ENCODE measurements at places on chromosomes 1 and 21.

DNA sequence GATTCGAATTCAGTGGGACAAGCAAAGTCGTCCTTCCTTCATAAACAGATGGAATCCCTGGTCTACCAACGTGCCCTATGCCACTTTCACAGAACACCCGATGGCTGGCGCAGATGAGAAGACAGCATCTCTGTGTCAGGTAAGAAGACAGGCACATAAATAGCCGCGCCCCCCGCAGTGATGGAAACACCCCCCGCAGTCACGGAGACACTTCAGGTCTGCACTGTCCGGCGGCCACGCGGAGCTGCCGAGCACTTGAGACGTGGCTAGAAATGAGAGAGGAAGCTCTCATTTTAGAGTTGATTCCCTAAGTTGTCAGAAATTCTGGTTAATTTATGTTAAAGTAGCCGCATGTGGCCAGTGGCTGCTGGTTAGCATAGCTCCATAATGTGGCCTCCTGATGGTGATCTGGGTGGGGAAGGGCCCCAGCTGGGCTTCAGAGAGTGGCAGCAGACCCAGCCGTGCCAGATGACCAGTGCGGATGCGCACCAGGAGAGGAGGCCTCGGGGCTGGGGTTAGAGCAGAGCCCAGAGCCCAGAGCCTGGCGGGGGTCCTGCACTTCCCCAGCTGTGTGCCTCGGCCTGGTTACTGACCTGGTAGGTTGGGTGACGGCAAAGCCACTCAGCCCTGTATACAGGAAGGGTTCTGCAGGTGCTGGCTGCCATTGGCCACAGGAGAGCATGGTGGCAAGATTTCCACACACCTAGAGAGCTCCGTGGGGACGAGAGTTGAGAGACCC lies 2.9 kb downstream of the TPRG1L start:
- DNase-seq = no peak

DNA sequence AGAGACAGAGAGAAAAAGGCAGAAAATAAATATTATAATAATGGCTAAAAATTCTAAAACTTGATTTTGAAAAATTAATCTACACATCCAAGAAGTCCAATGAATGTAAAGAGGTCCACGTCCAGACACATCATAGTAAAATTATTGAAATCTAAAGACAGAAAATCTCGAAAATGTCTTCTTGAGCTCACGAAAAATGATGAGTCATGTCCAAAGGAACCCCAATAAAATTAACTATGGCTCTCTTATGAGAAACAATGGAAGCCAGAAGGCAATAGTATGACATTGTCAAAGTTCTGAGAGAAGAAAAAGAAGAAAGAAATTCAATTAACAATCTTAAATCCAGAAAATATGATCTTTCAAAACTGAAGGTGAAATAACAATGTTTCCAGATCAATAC lies 84.6 kb downstream of the LRRIQ3 start:
- no peak for DNase-seq

- no peak for DNase-seq
Measured at GRCh38 chr1:29470788-29471119, 234.4 kb downstream of the PTPRU start.

DNA sequence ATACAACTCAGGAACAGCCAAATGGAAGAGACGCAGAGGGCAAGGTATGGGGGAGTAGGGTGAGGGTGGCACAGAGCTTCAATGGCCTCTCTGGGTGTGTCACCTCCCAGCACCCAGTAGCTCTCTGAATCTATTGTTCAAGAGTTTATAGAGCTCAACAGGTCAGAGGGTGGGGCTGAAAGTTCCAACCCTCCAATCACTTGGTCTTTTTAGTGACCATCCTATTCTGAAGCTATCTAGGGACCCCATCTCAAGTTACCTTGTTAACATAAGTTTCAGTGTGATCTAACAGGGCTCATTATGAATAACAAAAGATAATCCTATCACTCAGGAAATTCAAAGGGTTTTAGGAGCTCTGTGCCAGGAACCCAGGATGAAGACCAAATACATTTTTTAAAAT lies 31.2 kb upstream of the ZNF697 start:
- DNase-seq = no peak

- DNase-seq = no peak
Measured at GRCh38 chr1:23726686-23727085, 16.6 kb upstream of the ELOA start.

GRCh38 chr1:41101950-41102607 lies 80.6 kb upstream of the SLFNL1 start:
- DNase-seq = no peak

DNA sequence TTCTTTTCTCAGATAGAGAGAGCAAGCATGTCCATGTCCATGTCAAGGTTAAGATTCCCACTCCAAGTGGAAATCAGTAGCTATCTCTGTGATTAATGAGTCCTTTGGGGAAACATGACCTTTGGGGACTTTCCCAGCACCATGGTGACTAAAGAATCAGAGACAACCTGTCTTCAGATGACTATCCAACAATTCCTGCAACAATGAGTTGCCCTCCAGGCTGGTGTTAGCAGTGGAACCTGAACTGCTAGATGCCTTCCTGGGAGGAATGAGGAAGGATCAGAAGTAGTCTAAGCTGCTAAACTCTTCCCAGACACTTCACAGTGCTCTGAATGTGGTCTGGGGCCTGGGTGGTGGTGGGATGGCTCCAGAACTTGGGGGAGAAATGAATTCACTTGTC lies 6.5 kb downstream of the S100A9 start:
- DNase-seq = no peak

- no peak for DNase-seq
Measured at GRCh38 chr1:5402618-5403017, 589.6 kb downstream of the NPHP4 start.

GRCh38 chr1:61139775-61140549 lies 57.6 kb downstream of the NFIA start:
- no peak for DNase-seq

- no peak for DNase-seq
Measured at GRCh38 chr1:54408147-54409066, 2.2 kb upstream of the SSBP3 start.

GRCh38 chr1:10693497-10694273 lies 102.8 kb downstream of the CASZ1 start:
- DNase-seq = peak; percentile 46

DNA sequence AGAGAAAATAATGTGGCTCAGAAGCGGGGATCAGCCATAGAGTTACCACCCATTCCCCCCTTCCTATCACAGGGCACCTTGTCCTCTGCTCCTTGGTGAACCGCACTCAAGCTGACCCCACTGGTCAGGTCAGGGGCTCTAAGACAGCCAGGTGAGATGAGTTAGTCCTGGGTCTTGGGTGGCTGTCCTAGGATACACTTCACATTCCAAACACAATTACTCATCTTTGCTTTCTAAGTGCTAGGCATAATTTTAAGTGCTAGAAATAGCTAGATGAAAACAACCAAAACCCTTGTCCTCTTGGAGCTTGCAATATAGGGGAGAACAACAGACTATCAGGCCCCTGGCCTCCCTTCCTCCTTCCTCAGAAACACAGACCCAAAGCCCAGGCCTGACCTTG lies 7.8 kb upstream of the MUTYH start:
- no peak for DNase-seq

- DNase-seq = peak; percentile 62
Measured at GRCh38 chr1:109399326-109399957, 1.7 kb upstream of the SORT1 start.

DNA sequence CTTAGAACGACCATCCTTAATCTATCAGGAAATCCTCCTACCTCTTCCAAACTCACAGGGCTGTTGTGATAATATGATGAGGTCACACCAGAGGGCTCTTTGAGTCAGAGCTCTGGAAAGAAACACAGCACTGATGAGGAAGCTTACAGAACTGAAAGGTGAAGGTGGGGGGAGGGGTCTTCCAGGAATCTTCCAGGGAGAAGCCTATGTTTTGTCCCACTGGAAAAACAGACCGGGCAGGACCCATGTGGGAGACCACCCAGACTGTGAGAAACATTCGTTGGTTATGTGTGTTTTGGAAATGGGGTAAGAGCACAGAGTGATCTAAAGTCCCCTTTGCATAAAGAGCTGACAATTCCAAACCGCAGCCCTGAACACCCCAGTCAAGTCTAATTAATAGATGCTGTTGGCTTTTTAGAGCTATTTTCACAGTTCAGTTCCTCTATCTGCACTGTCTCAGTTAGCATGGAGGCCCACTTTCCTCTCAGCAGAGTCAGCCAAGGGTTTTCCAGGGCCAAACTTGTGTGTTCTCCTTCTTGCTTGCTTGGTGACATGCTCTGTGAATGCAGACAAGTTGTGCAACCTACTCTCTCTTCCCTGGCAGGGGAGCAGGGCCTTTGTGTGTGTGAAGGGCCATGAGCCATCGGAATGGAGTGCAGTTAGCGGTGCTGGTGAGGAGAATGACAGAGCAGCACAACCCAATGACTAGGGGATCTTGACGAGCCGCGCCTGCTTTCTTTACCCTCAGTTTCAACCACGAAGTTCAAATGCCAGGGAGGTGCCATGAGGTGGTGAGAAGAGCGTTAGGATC lies 12.3 kb downstream of the PHLDA3 start:
- DNase-seq = no peak

GRCh38 chr1:145922266-145922665 lies 3.7 kb upstream of the PEX11B start:
- DNase-seq = no peak

- DNase-seq = no peak
Measured at GRCh38 chr1:172960454-172961208, 90.1 kb downstream of the TNFSF18 start.

GRCh38 chr1:176494436-176494835 lies 31.5 kb downstream of the PAPPA2 start:
- no peak for DNase-seq

DNA sequence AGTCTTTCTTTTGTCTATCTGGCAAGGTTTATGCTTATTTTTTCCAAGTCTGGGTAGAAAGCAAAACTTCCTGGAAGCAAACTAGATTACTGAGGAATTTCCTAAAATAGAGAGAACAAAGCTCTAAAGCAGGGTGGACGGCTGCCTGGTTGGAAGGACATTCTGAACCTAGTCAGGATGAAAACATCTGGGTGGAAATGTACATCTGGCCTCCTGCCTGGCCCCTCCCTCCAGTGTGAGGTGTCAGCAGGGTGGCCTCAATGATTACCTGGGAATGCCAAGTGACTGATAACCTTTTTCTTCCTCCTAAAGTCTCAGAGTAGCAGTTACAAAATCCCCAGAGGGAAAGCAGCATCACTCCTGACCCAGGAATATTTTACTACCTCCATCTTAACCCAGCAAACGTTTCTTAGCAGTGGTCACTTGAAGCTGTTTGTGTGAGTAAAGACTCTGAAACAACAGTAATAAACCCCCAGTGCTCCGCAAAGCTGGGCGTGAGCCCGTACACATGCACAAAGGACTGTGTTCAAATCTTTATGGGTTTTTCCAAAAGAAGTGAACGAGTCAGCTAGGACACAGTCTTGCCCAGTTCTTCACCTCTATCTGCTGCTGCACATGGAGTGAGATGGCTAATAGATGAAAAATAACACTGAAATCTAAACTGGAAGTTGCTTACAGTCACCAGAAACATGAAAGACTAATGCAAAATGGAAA lies 18.9 kb downstream of the ANGPTL7 start:
- no peak for DNase-seq

DNA sequence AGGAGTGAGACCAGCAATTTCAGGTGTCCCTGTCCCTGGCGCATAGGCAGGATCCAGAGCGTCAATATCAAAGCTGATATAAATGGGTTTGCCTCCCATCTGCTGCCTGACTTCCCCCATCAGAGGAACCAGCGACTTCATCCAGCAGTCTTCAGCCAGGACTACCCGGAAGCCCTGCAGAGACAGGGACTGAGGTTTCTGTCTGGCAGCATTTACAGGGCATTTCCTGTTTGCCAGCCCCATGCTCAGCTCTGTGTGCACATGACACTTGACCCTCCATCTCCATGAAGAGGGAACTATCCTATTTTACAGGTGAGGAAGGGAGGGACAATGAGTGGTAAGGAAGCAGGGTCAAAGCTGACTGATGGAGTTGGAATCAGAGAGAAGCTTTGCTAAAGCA lies 7.2 kb downstream of the AGMAT start:
- peak; percentile 32 for DNase-seq

DNA sequence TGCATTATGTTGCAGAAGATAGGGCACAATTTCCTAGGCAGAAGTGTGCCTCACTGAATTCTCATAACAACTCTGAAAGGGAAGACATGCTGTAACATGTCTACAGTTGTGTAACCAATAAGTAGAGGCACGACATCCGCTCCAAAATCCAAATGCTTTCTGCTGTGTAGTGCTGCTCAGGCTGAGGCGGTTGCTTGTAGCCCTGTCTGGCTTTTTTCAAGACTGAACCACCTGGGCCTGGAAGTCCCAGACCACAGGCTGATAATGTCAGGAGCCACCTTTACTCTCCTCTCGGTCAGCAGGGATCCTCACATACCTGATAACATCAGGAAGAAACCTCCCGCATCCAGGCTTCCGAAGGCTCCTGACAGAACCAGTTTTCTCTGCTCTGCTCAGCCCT lies 10.9 kb downstream of the AKNAD1 start:
- DNase-seq = no peak

DNA sequence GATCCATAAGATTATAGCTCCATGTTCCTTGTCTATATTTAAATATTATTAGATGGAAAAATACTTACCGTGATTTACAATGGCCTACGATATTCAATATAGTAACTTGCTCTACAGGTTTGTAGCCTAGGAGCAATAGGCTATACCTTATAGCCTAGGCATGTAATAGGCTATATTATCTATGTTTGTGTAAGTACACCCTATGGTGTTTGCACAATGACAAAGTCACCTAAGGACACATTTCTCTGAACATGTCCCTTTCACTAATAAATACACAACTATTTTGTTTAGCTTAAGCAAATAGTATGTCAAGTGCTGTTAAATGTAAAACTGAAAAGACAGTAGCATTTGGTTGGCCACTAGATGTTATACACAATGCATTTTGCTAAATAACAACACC lies 248.9 kb upstream of the ADGRL4 start:
- no peak for DNase-seq

DNA sequence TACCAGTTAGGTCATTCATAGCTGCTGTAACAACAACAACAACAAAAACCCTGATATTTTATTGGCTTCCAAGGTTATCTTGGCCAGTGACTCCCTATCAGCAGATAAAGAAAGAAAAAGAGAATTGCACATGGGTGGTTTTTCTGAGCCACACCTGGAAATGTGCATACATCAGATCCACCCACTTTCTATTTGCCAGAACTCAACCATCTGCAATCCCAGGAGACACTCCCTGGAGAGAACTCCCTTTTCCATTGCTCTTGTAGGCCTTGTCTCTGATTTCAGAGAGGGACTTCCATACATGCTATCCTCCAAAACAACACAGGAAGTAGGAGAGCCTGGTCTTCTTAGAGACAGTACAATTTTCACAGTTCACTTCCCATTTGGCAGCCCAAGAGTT lies 74.9 kb upstream of the ZC3H11B start:
- DNase-seq = no peak

- no peak for DNase-seq
Measured at GRCh38 chr21:42156690-42157605, 62.0 kb upstream of the ABCG1 start.

DNA sequence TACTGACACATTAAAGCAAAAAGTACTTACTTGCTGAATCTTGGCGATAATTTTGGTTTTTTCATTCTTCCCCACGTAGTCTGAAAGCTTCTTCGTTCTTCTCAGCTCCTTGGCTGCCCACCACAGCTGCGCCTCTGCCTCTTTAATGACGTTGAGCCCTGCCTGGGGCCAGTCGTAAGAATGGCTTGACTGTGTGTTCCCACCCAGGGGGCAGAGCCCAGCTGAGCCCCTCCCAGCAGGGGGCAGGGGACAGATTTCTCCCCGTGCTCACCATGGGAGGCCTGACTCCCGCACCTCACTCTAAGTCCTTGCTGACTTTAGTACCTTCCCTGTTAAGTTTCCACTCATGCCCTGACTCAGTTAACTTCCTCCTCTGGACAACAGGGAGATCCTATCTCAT lies 9.0 kb downstream of the CFAP298 start:
- DNase-seq = no peak

All from activated CD4-positive, alpha-beta T cell treated with anti-CD3 and anti-CD28 coated beads, Interleukin-2, amount 50 U/mL, for 16 hours (primary cell).